Calu3 (cell line): ENCODE measurements at places on chromosomes 11 and 22.

DNA sequence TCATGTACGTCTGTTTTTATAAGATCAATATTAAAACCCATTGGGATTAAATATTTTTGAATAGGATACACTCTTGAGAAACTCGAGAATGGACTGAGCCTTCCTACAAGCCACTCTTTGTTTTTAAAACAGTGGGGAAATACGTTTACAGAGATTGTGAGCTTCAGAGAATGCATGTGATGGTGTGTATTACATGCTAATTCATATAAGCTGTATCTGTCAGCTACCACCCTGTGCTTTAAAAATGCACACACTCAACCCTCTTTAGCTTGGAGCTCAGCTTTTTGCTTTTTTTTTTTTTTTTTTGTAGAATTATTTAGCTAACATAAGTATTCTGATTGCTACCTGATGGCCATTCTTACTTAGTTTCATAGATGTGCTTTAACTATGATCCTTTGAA is 46.3 kb upstream of the ASPHD2 start:
- no peak for DNase-seq

DNA sequence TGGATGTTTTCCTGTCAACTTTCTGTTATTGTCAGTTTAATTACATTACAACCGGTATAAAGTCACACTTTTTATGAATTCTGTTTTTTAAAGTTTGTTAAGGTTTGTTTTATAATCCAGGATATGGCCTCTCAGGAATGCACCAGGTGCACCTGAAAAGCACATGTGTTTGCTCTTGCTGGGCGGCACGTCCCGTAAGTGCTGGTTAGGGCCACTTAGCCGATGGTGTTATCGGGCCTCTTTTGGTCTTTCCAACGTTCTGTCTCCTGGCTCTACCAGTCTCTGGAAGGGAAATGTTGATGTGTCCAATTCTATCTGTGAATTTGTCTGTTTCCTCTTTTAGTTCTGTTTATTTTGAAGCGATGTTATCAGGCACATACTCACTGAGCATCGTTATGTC is 695.7 kb downstream of the BRD1 start:
- DNase-seq = no peak

DNA sequence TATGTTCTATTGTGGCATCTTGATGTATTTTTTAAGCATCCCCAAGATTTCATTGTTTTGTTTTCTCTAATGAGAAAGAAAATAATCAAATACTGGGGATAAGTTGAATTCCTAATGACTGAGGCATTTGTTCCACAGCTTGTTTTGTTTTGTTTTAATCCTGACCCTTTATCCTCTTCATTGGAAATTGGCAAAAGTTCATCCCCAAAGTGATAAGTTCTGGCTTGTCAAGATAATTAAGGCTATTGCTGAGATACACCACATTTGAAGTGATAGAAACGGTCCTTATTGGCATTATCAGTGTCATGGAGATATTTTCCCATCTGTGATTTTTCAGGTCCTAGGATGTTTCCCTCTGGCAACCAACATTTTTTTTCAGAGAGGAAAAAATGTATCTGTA is 65.0 kb downstream of the SLC36A4 start:
- no peak for DNase-seq

DNA sequence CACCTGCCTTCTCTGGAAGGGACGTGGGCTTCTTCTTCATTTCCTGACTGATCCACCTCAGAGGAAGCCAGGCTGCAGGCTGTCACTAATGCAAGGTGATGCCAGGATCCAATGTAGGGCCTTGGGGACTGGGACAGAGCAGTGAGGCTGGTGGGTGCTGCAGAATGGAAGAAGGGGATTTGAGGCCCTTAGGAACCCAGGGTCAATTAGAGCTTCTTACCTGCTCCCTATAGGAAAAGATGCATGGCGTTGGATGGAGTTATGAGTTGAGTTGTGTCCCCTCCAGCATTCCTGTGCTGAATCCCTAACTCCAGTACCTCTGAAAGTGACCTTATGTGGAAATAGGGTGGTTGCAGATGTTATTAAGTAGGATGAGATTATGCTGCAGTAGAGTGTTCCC is 190.4 kb downstream of the MIAT start:
- DNase-seq = no peak

GRCh38 chr11:66418168-66418985 is 2.5 kb upstream of the NPAS4 start:
- peak; percentile 77 for DNase-seq

DNA sequence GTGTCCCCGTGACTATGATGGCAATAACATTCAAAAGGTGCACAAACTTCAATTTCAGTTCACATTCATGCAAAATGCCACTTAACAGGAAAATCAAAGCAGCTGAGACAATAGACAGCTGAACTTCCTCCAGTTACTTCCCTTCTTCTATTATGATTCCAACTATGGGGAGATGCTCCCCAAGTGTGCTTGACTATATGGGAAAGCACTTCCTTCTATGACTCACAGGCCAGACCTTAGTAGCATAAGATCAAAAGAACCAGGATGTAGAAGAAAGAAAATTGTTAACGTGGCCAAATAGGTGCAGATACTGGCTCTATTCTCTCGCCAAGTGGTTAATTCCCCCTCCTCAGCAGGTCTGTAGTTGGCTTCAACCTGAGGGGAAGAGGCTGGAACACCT is 7.8 kb upstream of the FAT3 start:
- no peak for DNase-seq

DNA sequence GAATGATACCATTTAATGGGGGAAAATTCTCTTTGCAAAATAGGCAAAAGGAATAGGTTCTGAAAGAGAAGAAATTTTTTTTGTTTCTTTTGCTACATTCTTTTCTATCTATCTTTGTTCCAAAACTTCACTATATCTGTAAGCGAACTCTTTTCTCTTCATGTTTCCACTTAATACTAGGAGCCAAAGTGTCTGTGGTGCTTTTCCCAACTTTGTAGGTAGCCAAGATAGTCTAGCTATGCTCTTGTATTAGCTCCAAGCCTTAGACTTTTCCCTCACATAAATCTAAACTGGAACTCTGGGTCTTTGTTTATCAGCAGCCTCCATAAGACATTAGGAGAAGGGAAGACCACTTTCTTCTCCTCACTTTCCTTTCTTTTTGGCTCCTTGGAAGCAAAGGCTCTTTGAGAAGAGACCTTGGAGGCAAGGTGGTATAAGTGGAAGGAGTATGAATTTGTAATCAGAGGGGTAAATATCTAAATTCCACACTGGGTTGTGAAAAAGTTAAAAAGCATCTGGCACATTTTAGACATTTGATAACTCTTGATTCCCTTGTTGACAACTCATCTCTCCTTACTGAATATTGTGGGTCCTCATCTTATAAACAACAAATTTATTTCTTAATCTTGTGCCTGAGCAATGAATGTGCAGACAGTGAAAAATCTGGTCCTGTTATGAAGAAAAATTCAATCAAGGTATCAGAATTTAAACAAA is 130.0 kb downstream of the EHF start:
- no peak for DNase-seq

DNA sequence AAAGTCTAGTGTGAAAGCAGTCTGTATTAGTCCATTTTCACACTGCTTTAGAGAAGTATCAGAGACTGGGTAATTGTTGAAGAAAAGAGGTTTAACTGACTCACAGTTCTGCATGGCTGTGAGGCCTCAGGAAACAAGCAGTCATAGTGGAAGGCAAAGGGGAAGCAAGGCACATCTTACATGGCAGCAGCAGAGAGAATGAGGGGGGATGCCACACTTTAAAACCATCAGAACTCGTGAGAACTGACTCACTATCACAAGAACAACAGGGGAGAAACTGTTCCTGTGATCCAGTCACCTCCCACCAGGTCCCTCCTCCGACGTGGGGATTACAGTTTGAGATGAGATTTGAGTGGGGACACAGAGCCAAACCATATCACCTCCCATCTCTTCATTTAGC is 13.8 kb upstream of the TUBA8 start:
- no peak for DNase-seq

DNA sequence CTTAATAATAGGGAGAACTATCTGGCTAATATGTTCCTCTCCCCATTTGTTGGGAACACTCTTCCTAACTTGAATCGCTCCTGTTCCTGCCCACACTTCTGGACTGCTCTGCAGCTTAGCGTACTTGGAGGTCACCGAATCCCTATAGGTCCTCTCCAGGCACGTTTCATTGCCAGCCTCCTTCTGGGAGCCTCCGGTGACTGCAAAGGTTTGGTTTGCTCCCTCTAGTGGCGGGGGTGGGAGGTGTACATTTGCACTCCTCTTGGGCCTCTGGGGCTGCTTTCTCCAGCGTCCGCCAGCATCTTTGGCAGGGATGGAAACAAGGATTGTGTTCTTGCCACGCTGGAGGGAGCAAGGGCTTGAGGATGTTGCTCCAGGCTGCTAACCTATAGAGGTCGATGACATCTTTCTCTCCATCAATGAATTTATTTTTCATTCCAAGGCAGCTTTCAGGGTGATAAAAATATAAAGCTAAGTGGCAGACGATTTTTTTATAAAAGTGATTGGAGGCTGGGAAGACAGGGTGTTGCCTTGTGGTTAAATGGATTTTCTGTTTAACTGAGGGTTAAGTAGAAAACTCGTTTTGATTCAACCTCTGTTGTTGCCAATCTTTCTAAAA is 48.7 kb downstream of the TSPAN18 start:
- DNase-seq = peak; percentile 83

DNA sequence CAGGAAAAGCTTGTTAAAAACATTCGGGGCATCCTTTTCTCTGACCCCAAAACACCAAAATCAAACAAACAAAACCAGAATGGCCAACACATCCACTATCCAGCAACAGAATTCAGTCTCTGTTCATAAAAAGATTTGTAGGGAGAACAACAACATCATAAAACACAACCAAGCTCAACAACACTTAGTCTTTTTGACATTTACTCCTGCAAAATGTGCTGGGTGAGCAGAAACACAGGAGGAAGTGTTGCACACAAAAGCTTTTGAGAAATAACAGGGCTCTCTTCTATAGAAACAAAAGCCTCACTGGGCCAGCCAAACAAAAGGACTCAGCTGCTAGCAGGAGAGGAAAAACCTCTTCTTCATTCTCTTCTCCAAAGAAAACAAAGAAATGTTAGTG is 736.0 kb upstream of the CCDC90B start:
- DNase-seq = no peak

GRCh38 chr11:82988936-82989627 is 82.6 kb downstream of the RAB30 start:
- no peak for DNase-seq
